ENCODE measurements at places on chromosomes 12 and 14.
A peak's percentile ranks its signal among the peaks of the same experiment; 100 is the strongest.

DNA sequence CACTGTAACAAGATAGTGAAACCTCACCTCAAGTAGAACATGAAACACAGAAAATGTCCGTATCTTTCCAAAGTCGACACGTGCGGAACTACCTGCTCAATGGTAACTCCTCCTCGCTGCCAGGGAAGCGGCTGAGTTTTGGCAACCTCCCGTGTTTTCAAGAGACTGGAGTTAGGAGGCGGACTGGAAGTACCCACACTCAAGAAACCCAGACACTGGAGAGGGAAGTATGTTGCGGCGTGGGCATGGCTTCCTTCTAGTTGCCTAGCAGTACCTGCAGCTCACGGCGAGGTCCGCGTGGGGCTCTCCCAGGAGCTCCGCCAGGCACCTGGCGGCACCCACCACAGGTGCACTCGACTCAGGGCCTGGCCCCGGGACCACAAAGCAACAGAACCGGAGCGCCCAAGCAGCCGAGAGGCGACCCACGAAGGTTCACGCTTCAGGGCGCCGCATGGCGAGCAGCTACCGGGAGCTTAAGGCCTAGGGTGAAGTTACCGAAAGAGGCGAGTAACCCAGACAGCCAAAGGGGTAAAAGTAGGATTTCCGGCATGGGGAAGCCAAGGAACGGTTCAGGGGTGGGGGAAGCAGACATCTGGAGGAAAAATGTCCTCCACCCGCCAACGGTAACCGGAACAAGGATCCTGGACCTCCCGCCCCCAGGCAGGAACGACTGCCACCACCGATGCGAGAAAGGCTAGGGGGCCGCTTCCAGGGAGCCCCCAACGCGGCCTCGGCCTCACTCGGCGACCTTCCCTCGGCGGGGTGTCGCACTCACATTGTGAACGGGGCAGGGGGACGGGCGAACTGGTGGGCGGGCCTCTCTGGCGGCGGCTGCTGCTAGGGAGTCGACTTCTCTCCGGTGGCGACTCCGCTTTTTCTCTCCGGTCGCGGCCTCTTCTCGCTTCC, 608 bp downstream of the PTGES3 start:
- peak; percentile 40 for DNase-seq

DNA sequence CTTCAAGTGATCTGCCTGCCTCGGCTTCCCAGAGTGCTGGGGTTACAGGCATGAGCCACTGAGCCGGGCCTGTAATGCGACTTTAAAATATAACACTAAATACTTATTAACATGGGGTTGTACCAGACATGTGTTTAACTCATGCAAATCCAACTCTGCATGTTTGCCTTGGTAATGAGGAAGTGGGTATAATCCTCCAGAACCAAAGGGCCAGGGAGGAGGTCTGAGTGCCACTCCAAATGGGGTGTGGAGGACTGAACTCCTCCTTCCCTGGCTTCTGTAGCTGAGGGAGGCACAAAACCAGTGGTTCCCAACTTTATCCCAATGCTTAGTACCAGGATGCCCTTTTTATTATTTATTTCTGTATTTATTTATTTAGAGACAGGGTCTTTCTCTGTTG, 61.6 kb upstream of the MED13L start:
- no peak for DNase-seq

DNA sequence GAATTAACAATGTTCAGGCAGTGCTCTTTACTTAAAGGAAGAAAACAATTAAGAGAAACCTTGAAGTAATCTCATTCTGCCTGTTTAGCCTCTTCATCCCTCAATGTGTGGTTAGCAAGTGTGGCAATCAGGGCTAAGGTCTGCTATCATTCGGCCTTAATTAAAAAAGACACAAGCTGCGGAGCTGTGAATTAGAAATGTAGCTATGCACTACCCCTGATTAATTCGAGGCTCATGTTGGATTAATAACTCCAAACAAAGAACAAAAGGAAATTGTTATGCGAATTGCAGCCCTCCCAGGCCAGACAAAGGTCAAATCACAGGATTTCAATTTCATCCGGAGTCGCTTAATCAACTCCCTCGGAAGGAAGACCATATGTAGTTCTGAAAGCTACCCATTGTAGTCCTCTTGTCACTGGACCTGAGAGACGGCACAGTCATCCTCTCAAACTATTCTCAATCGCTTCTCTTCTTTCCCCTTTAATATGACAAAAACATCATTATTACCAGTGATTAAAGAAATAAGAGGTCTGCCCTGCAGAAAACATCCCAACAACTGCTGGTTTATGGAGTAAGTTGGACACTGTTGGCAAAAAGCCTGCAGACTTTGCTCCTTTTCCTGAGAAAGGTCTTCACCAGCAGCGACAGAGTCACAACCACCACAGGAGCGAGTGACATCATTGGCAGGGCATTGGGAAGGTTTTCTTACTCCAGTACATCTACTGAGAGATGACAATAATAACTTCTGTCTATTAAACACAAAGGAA, 71.1 kb upstream of the SOX5 start:
- no peak for DNase-seq

GRCh38 chr14:94009767-94010166, 12.7 kb downstream of the CCDC197 start:
- peak; percentile 22 for DNase-seq

- DNase-seq = no peak
These were observed 22.1 kb downstream of the SLC8A3 start for GRCh38 chr14:70166530-70167203.

DNA sequence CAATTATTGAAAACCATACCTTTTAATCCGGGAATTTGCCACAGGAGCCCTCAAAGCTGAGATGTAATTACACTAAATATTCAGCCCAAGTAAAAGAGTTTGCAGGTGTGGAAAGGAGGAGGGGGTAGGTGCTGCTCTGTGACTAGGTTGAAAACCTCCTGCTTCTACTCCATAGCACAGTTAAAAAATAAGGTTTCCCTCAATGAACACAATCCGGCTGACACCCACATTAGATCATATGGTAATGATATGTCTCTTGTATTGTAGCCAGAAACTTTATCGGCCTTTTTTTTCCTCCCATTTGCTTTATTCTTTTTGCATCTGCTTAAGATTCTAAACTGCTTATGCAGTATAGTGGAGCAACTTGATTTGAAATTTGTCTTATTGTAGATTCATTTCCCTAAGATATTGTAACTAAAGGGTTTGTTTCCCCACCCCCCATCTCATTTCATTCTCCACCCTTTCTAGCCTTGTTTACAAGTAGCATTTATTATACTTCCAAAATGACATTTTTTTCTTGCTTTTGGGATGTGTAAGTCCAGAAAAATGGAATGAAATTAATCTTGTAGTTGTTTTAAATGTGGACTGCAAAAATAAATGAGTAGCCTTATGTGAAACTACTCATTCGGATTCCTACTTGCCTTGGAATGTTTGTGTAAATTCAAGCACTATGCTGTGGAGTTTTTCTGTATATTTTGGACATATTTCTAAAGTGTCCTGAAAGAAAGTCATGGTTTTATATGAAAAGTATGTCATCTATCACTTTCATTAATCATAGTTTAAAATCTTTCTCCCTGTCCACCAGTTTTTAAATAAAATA, at the start of gene DCN:
Gene DCN (minus strand): TSS at position 182 of the 820 bp plus-strand sequence. CDS start 4,265 bp downstream, outside the sequence.
- DNase-seq = no peak

- DNase-seq = peak; percentile 19
These were observed 31.4 kb downstream of the SSPN start for GRCh38 chr12:26226629-26227360.

GRCh38 chr12:27747111-27747820, 32.8 kb upstream of the KLHL42 start:
- DNase-seq = no peak

DNA sequence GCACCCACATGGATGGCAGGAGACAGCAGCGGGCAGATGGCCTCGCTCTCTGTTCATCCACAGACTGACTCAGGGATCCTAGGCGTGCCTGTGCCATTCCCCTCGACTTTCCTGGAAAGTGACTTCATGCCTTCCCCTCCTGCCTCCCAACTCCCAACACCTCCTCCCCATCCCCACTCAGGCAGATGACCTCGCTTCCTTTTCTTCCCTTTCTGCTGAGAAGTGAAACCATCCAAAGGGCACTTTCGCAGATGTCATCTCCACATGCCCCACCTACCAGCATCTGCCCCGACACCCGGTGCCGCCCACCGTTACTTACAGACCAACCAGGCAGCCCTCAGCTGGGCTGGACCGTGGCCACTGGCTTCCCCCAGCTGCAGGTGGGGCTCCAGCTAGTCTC, 29.6 kb downstream of the BEGAIN start:
- DNase-seq = peak; percentile 27

GRCh38 chr12:65965358-65965757, 141.1 kb downstream of the HMGA2 start:
- peak; percentile 76 for DNase-seq

DNA sequence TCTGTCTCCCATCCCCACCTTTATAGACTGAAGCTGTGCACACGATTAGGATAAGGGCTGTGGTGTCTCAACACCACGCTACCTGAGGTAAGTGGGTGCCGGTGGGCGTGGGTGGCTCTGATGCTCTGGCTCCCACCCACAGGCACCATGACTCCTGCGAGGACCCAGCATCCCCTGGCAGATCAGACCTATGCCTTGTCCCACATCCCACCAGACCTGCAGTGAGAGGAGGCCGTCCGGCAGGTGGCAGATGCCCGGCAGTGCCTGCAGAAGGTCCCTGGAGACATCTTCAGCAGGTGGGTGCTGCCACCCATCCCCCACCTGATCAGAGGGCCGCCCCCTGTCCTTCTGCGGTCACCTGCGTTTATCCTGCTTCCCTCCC, 104.4 kb upstream of the PRB2 start:
- no peak for DNase-seq

DNA sequence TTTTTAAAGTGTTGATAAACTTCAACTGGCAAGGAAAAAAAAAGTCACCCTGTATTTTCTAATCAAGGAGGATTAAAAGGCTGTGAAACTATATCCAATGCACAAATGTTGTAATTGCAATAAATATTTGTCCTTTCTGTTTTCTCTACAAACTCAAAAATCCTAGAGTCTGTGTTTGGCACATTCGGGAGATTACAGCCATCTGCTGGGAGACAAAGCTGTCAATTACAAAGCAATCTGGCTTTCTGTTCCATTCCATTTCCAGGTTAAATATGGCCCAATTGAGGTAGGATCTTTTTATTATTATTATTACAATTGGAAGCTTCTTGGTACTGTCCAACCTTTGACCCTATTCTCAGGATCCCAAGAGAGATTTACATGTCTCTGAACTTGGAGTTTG, 295.9 kb downstream of the DIO2 start:
- DNase-seq = no peak

DNA sequence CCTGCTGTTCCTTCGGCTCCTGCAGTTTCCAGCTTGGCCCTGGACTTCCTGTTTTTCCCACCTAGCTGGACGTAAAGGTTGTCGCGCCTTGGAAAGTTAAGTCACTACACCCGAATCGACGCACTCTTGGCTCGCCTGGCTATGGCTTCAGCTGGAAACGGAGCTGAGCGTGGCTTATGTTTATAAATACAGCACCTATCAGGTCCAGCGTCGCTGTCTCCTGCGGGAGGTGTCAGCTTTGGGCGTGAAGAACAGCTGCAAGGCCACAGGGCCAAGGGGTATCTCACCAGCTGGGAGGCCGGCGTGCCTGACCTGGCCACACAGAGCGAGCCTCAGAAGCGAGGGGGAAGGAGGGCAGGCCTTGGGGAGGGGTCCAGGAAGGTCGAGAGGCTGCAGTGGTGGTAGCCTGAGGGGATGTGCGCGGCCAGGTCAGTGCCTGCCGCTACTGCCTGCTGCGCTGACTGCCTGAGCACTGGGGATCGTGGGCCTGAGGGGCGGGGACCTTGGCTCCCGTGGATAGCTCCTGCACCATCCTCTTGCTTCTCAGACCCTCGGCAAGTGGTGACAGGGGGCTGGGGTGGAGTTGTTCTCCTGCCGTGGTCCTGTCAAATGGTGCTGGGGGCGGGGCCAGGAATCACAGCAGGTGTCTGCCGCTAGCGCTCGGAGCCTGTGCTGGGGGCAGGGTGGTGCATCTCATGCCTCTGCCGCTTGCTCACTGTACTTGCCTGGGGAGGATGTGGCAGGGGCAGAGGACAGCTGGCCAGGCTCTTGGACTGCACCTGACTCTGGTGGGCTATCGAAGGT, 12.5 kb downstream of the PACS2 start:
- no peak for DNase-seq

- no peak for DNase-seq
These were observed 18.1 kb upstream of the IAPP start for GRCh38 chr12:21354641-21355040.

DNA sequence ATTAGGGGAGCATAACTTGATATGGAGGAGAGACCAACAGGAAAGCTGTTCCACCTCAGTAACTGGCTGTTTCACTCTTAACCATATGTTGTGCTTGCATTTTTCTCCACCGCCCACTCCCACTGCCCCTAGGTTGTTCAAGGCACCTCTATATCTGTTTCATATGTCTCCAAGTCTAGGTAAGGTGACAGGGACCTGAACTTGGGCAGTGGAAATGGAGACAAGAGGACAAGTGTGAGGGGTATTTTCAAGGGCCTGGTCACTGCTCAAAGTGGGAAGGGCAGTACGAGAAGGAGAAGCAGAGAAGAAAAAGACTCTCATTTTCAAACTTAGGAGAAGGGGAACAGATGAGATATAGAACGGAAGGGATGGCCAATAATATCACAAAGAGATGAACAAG, 3.1 kb downstream of the SLC38A1 start:
- no peak for DNase-seq

DNA sequence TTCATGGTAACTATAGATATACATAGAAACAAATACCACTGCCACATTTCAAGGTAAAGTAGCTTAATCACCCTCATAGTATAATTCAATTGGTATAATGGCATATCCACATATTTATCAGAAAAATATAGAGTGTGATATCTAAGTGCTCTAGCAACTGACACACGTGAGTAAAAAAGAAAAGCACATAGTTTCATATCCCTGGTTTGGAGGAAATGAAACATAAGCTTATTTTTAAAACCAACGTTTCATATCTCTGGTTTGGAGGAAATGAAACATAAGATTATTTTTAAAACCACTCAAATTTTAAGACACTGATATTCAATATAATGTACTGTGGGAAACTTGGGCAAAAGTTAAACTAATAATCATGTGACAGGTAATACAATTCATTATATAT, 2.1 kb downstream of the OR6C70 start:
- no peak for DNase-seq

DNA sequence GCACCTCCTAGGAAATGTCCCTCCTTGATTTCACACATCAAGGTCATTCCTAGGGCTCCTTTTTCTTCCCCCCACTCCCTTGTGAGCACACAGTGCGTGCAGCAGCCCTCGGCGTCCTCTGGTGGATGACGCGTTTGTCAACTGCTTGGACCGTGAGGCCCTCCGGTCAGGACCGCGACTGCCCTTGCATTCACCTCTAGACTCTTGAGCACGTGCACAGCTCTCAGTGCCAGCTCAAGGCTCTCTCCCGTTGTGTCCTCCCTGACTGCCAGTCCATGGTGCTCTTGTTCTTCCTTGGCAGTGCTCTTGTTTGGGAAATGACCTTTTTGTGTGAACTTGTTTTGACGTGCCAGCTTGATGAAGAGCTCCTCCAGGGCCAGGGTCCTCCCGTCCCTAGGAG, 67.9 kb downstream of the TSPAN9 start:
- DNase-seq = no peak

GRCh38 chr14:88660056-88660455, 97.2 kb downstream of the ZC3H14 start:
- no peak for DNase-seq

DNA sequence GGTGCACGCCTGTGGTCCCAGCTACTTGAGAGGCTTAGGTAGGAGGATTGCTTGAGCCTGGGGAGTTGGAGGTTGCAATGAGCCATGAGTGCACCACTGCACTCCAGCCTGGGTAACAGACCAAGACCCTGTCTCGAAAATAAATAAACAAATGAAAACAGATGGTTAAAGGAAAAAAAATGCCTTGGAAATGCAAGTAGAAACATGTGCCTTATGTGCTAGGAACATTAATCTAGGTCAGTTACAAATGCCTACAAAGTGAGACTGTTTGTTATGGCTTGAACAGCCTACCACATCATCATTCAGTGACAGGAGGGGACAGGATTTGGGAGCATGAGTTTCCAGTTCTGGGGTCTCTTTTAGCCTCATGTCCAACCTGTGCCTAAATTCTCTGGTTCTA, 52.4 kb upstream of the BCAT1 start:
- DNase-seq = no peak

Measured in MG63 (cell line).